ENCODE measurements at places on chromosomes 3 and 15.

DNA sequence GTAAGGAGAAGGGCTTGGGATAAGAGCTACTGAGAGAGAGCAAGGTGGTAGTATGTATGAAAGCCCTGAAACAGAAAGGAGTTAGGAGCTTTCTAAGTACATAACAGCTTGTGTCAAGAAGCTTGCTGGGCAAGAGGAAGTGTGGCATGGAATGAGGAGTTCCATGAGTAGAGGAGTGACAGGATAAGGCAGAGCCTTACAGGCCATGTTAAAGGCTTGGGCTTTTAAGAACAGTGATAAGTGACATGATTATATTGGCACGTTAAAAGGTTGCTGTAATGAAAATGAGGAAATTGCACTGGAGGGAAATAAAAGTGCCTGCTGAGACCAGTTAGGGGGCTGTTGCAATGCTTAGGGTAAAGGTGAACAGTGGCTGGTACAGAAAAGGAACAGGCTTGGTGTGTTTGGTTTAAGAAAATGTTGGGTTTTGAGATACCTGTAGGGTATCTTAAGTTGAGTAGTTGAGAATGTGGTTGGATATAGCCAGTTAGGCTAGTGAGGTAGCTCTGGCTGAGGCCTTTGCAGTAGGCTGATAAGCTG lies 49.0 kb downstream of the MEF2A start:
- DNase-seq: no peak

DNA sequence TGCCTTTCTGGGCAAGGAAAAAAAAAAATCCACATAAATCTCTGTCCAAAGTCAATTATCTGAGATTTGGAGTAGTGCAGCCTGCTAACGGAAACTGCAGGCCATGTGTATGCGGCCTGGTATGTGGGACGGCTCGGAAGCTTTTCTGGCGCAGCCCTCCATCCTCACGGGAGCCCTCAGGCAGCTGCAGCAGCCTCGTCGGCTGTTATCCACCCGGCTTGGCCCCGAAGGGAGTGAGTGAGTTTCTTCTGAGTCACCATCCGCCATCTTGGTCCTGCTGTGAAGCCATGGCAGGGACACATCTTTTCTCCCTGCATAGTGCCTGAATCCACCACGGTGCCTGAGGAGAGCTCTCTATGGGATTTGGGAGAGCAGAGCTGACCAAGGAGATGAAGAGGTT lies 62.8 kb downstream of the POLR2M start:
- no peak for DNase-seq

- no peak for DNase-seq
Observed at GRCh38 chr15:76070921-76071635, 11.3 kb downstream of the TMEM266 start.

- DNase-seq: no peak
Observed at GRCh38 chr15:41876007-41876406, 17.8 kb downstream of the SPTBN5 start.

GRCh38 chr3:69524816-69525215 lies 138.9 kb upstream of the FRMD4B start:
- no peak for DNase-seq

- no peak for DNase-seq
Observed at GRCh38 chr3:44957986-44958385, 18.0 kb downstream of the ZDHHC3 start.

- no peak for DNase-seq
Observed at GRCh38 chr15:63491116-63491827, 13.1 kb upstream of the USP3 start.

GRCh38 chr15:45732662-45733061 lies 97.8 kb downstream of the SQOR start:
- DNase-seq: no peak

DNA sequence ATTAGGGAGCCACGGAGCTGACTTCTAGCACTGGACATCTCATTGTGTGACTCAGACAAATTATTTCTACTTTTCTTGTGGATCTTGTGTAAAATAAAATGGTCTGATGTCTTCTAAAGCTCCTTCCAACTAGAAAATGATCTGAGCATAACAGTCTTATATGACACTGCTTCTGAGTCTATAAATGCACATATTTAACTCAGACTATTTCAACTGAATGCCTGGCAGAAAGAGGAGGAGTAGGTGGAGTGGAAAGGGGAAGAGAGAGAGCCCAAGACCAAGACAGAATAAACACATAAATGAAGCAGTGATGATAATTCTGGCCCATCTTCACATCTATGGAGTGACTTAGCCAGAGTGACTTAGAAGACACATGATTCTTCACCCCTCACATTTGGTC lies 162.3 kb upstream of the PDZRN3 start:
- no peak for DNase-seq

DNA sequence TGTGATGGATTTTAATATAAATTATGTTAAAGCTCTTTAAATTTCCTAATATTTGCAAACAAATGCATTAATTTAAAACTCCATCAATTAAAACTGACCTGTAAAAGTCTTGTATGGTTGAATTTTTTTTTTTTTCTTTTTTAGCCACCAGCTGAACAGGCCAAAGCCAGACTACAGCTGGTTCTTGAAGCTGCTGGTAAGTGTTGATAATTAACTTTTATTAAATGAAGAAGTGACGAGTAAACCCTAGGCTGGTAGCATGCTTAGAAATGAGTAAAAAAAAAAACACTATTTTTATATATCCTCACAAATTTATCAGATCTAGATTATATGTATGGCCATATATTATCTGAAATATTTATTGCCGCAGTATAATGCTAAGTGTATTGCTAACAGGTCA lies 216.3 kb upstream of the MLF1 start:
- DNase-seq: no peak

DNA sequence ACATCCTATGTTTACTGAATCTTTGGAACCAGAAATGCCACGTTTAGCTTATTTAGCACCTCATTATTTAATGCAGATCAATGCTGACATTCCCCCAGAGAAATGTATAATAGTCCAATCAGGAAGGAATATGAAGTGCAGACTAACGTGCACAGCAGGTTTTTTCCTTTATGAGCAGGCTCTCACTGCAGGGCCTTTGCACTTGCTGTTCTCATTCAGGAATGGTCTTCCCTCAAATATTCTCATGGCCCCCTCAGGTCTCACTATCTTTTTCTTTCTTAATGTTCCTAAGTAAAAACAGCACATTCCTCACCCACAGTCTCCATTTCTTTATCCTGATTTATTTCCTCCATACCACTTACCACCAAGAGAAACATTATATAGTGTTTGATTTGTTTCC lies 174.6 kb downstream of the FOXP1 start:
- no peak for DNase-seq

GRCh38 chr15:41659190-41659589 lies 1.0 kb upstream of the MGA start:
- no peak for DNase-seq

DNA sequence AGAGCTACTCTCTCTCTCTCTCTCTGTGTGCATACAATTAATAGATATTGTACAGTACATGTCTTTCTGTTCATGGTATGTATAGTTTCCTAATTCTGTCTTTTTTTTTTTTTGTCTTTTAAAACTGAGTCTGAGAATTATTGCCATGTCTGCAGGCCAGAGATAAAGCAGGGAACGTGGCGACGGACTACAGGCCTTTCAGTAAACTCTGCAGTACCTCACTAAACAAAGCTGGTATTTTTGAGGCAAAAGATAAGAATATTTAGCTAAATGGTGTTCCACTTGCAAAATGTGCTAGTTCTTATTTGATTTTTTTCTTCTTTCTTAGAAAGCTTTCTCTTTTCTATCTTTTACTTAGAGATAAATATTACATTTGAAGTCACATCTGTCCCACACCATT lies 44.0 kb upstream of the EHHADH start:
- no peak for DNase-seq

DNA sequence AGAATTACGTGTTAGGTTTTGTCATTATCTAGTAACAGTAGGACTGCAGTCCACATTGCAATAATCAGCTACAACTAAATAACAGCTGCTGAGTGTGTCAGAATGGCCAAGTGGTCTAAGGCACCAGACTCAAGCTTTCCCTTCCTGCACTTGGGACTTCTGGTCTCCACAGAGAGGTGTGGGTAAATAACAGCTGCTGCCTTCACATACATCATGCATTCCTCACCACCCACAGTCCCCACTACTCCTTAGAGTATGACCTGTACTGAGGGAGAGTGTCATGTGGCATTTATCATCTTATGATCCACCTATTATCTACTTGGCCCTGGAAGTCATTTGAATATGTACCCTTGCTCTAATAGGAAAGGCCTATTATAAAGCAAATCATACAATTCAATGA lies 22.2 kb upstream of the ZMAT3 start:
- DNase-seq: no peak

DNA sequence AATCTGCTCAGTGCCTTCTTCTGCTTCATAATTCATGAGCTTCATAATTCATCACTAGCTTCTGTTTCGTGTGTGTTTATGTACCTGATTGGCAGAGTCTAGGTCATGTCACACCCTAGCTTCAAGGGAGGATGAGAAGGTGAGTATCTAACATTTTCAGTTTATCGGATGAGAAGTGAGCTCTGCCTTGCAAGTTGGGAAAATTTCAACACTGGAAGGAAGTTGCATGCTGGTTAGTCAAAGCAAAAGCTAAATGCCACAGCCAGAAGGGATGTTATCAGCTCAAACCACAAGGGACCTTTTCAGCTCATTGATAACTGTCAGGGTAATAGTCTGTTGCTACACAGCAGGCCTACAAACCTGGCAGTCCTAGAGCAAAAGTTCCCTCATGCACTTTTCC lies 7.3 kb upstream of the TNFSF10 start:
- DNase-seq: no peak

DNA sequence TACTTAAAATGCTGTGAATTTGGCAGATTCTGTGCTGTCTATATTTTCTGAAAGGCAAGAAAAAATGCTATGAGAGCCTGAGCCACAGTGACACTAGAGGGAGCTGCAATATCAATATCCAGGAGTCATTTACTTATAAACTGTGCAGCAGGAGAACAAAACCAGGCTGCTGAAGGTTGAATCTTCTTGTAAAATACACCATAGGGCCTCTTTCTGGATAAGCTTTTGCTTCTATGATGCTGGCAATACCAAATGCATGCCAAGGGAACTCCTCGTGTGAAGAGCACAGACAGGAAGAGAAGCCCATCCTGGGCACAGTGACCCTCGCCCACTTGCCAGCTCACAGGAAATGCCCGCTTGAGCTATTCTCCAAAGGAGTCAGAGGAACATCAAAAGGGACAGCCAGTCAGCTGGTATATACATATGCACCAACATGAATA lies 48.0 kb upstream of the TSPAN3 start:
- no peak for DNase-seq

DNA sequence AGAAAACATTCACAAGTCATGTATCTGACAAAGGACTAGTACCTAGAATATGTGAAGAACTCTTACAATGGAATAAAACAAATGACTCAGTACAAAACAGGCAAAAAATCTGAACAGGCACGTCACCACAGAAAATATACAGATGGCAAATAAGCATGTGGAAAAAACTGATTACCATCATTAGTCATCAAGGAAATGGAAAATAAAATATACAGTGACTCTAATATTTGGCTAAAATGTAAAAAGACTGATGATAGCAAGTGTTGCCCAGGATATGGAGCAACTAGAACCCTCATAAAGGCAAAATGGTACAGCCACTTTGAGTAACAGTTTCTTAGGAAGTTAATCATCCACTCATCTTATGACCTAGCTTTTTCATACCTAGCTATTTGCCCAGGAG lies 95.8 kb upstream of the ABHD17C start:
- DNase-seq: no peak

- DNase-seq: no peak
Observed at GRCh38 chr3:81581966-81582599, 179.4 kb downstream of the GBE1 start.

DNA sequence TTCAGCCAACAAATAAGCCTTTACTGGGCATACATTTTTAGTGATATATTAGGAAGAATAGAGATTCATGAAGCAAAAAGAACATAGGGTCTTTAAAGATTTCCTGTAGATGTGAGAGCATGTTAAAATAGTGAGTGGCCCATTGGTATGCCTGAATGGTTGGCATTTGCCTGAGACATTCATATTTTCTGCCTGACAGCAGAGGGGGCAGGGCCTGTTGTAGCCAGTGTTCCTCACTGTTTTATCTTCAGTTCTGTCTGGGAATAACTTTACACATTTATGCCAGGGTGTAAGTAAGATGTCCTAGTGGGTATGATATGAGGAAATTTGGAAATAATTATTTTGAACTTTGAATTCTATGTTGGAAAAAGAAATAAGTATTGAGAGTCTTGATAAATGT lies 704.7 kb upstream of the ARPP21 start:
- DNase-seq: no peak

- no peak for DNase-seq
Observed at GRCh38 chr15:92017882-92018534, 164.5 kb downstream of the SLCO3A1 start.

DNA sequence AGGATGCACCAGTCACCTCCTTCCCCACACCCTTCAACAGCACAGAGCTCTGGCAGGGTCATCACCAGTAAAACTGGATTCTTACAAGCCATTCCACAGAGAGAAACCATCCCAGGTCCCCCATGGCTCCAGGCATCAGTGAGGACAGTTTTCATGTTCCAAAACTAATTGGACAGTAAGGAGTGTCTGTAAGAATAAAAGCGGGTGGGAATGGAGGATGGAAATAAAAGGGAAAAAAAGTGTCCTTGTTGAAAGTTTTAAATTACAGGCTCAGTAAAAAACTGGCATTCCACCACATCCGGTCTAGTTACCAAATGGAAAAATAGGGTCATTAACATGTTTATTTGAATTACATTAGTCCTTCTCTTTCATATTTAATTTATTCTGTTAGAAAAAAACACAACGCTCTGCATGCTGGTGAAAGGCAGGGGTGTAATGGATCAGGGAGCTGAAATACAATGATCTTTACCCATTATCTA lies 117.4 kb downstream of the TIGIT start:
- no peak for DNase-seq

GRCh38 chr3:114093016-114093380 lies 36.5 kb downstream of the QTRT2 start:
- DNase-seq: no peak

DNA sequence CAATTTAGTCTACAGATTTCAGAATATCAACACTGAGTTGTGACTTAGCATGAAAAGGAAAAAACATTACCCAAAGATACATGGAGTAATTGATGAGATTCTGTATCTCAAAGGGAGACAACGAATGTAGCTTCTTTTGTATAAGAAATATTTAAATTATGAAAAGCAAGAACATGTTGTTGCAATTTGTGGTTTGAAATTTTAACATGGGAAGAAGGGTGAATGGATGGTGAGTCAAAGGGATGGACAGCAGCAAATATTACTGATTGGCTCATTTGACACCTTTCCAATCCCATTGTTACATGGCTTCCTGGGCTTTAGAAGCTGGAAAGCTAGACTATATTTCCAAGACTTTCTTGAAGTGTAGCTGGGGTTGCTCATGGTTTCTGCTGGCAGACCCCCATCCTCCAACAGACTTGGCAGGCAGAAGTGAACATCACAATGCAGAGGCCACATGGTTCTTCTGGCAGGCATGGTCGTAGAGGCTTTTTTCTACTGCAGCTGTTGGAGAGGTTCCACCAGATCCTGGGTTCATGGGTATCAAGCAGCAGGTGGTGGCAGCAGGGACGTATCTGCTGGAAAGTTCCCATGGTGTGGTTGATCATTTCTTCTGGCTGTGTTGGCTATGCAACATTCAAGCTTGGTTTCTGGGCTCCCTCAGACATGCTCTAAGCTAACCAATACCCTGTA lies 47.2 kb upstream of the KPNA4 start:
- no peak for DNase-seq
